ENCODE measurements at places on chromosomes 7 and 10. TPM values are rescaled to one million over a fixed set of nuclear protein-coding genes. Genes with fewer than 3 reads are reported as not detected.

DNA sequence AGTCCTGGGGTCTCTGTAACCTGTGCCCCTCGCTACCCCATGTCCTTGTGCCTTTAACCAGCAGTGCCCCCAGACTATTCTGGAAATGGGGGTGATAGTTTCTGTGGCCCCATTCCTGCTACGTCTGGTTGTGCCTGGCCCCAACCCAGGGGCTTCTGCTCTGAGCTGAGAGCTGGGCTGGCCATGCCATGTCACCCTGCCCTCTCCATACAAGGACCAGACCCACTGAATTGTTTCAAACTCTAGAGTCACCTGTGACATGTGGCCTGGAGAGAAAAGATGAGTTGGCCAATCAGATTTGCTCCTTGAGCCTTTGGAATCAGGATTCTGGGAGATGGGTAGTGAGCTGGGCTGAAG lies 108.6 kb downstream of the GRK5 start:
- DNase-seq, result no peak

DNA sequence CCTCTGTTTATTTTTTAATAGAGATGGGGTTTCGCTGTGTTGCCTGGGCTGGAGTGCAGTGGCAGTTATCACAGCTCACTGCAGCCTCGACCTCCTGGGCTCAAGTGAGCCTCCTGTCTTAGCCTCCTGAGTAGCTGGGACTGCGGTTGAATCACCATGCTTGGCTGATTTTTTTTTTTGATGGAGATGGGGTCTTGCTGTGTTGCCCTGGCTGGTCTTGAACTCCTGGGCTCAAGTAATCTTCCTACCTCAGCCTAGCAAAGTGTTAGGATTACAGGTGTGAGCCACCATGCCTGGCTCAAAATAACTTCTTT lies 8.1 kb downstream of the DYNC2I1 start:
- no peak for DNase-seq

DNA sequence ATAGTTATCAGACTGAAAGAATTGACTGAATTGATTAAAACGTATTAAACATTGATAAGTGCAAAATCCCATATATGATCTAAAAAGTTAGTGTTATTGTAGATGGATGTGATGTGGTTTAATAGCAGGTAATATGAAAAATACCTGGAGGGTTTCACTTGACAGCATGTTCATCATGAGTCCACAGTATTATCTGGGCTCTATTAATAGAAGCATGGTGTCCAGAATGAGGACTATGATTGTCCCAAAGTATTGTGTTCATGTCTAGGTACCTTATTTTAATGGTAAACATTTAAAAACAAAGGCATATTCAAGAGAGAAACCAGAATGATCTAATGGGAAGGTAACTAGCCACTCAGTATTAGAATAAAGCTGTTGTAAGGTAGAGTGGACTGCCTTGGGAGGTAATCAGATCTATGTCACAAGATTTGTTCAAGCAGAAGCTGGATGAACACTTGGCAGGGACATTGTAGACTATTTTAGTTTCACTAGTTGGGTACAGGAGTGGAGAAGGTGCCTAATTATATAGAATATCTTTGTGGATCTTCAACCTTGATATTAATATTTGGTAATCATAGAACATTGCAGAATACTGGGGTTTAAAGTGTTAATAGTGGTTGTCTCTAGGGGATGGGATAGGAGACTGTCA lies 43.5 kb downstream of the MCU start:
- no peak for DNase-seq

GRCh38 chr10:102632394-102633111 lies 11.7 kb upstream of the TRIM8 start:
- peak; percentile 57 for DNase-seq

DNA sequence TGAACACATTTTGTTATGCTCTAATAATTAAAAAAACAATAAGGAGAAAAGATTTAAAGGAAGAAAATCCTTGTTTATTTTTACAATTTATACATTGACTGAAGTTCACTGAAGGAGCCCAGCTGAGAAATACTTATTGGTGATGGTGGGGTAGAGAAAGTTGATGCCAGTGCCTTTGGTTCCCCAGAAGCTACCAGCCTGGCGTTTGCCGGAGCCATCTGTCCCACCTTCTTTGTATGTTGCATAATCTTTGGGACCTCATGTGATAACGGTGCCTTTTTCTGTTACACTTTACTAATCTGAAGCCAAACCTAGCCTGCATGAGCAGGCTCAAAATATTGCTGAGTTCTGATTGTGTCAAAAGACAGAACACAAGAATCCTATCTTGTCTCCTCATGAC lies 22.7 kb downstream of the ZNF365 start:
- DNase-seq, result no peak

DNA sequence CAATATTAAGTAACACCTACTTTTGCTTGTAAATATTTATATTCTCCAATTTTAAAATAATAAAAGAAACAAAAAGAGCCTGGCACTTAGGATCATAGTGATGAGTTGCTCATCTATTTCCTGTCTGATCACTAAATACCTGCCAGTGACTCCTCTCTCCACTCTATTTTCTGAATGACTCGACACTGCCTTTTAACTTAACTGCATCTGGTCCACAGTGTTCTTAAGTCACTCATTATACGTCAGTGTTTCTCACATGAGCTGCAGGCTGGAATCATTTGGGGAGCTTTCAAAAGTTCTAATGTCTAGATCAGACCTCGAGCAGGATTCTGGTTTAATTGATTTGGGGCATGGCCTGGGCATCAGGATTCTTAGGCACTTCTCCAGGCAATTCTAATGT lies 78.0 kb upstream of the AGBL3 start:
- no peak for DNase-seq

- DNase-seq, result no peak
These were observed 649 bp downstream of the SCD start for GRCh38 chr10:100347568-100348195.

DNA sequence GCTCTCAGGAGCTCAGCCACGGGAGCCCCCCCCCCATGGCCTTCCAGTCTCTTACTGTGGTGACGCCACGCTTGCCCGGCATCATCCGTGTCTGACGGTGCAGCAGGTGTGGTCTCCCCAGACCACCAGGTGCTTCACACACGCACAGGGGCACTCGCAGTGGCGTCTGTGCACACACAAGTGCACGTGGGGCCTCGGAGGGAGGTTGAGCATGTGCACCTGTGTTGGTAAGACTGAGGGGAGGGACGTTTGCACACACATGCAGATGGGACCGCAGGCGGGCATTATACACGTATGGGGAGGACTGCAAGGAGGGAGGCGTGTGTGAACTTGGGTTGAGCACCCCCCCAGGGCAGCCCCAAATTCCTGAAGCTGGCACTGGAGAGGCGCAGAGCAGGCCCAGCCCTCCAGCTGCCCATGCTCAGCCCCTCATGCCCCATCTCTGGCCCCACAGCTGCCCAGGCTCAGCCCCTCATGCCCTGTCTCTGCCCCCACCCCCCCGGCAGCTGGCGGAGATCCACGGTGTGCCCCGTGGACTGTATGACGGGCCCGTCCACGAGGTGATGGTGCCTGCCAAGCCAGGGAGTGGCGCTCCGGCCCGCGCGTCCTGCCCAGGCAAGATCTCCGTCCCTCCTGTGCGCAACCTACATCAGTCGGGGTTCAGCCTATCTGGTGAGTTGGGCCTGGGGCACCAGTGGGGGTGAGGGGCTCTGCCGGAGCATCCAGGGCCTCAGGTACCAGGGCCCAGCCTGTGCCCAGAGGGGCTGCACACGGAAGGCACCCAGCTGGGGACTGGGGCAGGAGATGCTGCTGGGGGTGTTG lies 16.7 kb downstream of the DPYSL4 start:
- DNase-seq, result no peak

DNA sequence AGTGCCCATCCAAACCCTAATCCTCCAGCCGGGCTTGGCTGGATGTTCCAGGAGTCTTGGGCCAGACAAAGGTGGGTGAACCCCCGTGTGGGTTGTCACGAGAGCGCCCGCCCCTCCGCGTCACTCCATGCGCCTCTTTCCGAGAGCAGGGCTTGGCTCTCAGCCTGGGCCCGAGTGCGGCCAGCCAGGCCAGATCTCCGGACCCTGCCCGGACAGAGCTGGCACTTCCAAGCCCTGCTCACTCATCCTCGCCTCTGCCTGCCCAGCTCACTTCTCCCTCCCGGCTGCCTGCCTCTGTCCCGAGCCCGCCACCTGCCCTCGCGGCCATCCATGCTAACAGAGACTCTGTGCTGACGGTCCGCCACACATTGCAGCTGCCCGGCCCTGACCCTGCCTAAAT lies 34.6 kb downstream of the AGAP3 start:
- no peak for DNase-seq

DNA sequence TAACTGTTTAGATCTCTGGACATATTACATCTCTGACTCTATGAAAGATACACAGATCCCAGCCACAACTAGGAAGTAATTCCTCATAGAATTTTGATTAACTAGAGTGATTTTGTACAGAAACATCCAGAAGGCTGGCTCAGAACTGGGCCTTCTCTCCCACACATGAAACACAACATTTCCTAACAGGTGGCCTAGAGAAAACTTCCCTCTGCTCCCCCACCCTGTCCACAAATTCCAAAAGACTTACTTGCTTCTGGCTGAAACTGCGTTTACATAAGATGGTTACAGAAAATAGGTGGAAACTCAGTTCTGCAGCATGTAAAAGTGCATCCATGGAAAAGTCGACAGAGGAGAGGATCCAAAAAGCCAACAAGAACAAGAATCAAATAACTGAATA lies 132.9 kb downstream of the FZD1 start:
- DNase-seq, result no peak

DNA sequence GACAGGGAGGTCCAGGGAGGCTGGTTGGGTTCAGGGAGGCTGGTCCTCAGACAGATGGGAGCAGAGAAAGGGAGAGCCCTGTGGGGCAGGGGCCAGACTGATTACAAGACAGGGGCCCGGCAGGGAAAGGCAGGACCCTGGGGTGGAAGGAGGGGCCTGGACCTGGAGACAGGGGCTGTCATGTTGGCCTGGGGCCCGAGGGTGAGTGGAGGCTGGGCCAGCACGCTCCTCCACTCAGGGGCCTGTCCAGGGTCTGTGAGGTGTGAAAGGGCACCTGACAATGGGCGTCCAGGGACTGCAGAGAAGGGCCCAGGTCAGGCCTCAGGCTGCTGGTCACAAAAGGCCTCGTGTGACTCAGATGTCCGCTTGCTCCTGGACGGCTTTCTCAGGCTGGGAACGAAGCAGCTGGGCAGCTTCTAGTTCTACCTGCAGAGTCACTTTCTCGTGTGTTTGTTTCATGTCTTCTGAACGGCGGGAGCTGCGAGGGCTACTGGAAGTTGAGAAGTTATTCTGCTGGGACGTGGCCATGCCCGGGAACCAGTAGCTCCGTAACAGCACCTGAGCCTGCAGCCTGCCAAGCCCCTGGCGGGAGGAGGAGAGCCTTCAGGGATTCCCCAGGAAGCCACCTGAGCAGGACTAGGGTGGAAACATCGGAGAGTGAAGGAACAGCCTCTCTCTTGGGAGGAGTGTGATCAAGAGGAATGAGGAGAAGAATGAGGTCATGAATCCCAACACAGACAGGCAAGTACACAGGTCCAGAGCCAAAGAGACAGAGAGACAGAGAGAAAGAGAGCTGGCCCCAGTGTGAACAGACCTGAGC lies 65.8 kb downstream of the KLF6 start:
- no peak for DNase-seq

DNA sequence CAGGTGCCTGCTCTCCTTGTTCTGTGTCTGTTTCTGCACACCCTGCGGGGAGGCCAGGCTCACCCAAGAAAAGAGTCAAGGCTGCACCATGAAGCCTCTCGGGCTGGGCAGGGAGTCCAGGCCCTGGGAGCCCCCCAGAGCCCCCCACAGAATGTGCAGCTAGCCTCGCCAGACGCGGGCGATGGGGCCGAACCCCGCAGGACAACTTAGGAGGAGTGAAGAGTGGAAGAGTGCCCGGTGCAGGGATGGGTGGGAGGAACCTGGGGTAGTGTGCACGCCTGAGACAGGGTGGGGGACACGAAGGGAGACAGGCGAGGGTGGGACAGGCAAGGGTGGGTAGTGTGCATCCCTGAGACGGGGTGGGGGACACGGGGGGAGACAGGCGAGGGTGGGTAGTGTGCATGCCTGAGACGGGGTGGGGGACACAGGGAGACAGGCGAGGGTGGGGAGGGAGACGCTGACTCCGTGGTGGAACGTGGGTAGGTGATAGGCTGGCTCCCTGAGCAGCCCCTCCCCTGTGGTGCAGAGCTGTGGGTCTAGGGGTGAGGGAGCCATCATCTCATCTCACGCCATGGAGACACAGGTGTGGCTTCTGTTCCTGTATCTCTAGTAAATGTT lies 615.4 kb downstream of the DNAJB6 start:
- no peak for DNase-seq

DNA sequence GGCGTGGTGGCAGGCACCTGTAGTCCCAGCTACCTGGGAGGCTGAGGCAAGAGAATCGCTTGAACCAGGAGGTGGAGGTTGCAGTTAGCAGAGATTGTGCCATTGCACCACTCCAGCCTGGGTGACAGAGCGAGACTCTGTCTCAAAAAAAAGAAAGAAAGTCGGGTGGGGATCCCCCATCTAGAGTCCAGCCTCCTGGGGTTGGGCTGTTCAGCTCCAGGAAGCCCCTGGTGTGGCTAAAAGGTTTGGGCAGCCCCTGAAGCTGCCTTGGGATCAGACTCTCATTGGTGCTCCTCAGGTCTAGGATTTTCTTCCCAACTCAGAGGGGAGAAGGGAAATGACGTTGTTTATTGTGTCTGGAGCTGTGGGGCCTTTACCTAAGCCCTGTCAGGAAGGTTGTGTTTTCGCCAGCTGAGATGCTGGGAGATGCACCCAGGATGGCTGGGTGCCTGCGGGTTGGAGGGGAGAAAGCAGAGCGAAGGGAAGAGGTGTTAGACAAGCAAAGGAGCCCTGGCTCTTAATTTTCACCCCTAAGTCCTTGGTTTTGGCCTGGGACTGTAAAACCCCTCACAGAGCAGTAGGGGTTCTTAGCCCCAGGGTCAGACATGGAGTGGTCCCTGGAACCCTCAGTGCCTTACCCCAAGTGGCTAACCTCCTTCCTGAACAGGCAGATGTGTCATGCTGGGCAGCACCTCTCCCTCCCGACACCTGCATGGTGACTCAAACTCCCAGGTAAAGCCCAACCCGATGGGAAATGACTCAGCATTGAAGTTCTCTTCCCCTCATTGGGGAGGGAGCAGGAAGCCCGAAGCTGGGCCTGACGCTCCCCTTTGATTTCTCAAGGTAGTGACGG lies 21.1 kb downstream of the PLAU start:
- DNase-seq, result peak; percentile 77

DNA sequence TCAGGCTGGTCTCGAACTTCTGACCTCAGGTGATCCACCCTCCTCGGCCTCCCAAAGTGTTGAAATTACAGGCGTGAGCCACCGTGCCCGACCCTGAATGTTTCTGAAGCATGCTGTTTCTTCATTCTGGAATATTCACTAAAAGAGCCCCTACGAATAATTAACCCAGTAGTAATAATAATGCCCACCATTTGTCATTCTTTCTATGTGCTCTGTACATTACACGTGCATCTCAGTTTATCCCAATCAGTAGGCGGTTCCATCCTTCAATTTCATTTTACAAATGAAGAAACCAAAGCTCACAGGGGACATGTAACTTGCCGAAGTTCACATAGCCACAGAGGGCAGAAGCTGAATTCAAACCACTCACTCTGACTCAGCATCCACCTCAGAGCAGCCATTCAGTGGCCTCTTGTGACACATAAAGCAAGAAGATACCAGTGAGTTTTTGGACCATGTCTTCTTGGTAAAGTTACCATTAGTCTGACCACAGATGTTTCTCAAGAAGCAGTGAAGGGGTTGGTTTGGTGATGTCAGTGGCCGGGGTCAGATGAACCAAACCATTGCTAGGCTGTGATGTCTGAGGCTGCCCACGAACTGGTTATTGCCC lies 71.9 kb upstream of the DUSP5 start:
- peak; percentile 91 for DNase-seq

The SPDYE6 gene
- total RNA-seq, result not detected

The ZNF282 gene
- total RNA-seq, result 29.3 TPM

The NYAP1 gene
- total RNA-seq, result 0.38 TPM

The DPP6 gene
- not detected for total RNA-seq

The SRI gene
- total RNA-seq, result 169 TPM

The CDH23 gene
- total RNA-seq, result 2.7 TPM

The VAX1 gene
- total RNA-seq, result not detected

The ZP3 gene
- total RNA-seq, result 13.4 TPM

The UNCX gene
- total RNA-seq, result not detected

All from activated CD8-positive, alpha-beta T cell treated with anti-CD3 and anti-CD28 coated beads for 36 hours (primary cell).